ENCODE measurements at places on chromosomes 4 and X.

- DNase-seq = no peak
These were observed 88.0 kb upstream of the CBR4 start for GRCh38 chr4:169098054-169098497.

DNA sequence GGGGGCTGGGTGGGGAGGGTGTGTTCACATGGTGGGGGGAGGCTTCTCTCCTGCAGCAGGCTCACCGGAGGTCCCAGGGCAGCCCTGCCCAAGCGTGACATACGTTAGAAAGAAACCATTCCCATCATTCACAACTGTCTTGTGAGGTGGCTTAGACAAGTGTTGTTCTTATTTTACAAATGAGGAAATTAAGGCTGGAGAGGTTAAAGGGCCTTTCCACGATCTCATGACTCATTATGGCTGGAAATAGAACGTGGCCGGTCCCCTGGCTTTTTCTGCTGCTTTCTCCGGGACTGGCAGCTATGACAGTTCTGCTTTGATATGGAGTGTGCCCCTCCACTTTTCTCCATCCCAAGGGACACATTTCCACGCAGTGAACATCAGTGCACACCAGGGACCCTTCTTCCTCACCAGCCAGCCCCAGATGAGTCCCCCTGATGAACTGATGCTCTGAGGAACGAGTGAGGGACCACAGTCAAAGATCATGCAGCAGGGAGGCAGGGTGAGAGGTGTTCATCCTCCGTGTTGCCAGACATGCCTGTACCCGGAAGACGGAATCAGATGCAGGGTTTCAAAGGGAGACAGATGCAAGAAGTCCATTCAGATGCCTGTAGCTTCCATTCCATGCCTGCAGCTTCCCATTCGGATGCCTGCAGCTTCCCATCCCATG is 64.0 kb upstream of the ACSL1 start:
- DNase-seq = no peak

DNA sequence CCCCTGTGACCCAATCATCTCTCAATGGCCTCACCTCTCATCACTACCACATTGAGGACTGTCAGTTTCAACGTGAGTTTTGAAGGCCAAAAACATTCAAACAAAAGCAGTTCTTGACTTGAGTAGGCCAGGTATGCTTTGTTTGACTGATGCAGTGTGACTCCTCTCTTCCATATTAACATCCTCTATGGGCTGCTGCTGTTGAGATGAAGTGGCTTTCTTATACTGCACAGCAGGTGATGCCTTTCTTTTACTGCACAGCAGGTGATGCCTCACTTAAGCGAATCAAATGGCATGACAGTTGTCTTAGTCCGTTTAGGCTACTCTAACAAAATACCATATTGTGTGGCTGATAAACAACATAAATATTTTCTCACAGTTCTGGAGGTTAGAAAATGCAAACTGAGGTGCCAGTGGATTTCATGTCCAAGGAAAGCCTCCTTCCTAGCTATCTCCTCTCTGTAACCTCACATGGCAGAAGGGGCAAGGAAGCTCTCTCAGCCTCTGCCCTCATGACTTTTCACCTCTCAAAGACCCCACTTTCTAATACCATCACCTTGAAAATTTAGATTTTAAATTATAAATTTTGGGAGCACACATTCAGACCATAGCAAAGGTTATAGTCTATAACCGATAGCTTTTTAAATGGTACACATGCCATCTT is 2267.9 kb upstream of the AGA start:
- no peak for DNase-seq

DNA sequence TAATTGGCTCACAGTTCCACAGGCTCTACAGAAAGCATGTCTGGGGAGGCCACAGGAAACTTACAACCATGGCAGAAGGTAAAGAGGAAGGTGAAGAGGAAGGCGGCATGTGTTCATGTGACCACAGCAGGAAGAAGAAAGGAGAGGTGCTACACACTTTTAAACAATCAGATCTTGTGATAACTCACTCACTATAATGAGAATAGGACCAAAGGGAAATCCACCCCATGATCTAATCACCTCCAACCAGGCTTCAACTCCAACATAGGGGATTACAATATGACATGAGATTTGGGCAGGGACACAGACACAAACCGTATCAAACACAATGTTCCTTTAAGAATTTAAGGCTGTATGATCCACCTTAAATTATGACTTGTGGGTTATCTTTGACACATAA is 10.5 kb upstream of the PGM2 start:
- no peak for DNase-seq

GRCh38 chrX:140733766-140734342 is 24.3 kb downstream of the LINC00632 start:
- peak; percentile 57 for DNase-seq

- DNase-seq = no peak
These were observed 1210.6 kb upstream of the PABPC4L start for GRCh38 chr4:135412213-135412612.

DNA sequence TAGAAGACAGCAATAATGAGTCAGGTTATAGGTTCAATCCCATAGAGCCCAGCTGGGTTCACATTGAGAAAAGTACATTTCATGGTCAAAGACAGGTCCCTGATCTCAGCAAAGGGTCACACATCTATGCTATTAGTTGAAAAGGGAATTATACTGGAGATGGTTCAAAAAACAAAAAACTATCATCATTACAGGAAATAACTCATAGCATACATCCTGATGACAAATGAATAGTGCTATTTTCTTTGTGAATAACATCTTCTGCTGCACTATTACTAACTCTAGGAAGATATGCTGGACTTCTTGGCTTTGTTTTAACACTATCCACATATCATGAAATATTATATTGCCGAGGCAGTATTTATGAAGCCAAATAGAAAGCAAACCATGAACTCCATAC is 202.5 kb upstream of the MAB21L2 start:
- DNase-seq = no peak

- DNase-seq = no peak
These were observed 56.7 kb upstream of the RASSF6 start for GRCh38 chr4:73676861-73677323.

DNA sequence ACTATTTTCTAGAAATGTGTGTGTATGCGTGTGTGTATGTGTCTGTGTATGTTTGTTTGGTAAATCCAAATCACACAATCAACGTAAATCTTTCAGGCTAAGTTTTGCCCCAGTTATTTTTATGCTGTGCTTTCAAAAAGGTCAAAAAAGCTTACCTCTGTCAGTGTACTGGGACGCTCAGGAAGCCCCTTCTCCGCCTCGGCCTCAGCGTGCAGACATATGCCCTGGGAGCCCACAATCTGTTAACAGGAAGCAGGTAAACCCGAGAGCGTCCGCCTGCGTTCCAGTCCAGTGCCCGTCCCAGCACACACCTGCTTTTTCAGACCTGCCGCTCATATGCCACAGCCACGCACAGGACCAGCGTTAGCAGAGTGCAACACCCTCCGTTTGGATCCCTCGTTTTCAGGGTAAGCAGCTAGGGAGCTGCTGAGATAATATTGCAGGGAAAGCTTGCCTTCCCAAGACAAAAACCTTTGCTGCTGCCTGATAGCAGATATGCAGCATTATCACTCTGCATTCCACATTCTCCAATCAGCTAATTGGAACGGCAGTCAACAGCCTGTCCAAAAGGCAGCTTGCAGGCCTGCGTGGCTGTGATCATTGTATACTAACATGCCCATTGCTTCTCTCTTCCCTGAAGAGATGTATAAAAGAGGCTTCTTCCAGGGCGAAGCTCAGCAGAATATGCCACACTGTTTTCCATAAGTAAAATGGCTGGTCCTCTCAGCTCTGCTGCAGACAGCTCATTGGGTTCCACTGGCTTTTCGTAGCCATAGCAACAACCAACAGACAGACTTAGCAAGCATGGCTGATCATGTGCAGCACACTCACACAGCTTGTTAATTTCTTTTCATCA is at the start of gene SORBS2:
SORBS2 (minus strand) TSS at position 686 of the 856 bp plus-strand sequence. CDS start 121,623 bp downstream, outside the sequence.
- no peak for DNase-seq

- DNase-seq = no peak
These were observed 57.1 kb downstream of the CBLL2 start for GRCh38 chrX:22329783-22330182.

GRCh38 chr4:140363051-140363450 is 10.4 kb upstream of the SCOC start:
- DNase-seq = no peak

DNA sequence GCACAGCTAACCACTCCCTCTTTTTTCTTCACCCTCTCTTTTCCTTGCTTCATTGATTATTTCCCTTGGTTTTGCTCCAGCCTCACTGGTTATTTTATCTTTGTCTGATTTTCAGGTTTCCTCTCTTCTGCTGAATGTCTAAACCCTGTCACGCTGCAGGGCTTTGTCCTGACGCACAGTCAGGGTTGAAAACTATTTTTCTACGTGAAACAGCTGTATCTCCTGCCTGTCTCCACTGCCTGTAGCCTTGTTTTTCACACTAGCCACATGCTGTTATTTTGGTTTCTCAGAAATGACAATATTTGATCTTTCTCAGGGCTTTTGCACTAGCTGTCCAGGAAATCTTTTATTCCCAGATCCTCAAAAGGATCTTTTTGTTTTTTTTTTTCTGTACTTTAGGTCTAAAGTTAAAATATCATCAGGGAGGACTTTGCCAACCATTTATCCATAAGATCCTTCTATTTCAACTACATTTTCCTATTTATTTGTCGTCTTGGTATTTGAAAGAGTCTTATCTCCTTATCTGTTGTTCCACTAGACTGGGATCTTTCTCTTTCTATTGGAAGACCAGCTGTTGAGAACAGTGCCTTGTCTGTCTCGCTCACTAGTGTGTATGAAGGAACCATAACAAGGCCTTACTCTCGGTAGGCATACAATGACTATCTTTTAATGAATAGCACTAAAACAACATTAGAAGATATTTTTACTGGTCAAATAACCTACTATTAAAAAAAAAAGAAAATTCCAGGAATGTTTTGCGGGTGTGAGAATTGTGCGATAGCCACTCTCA is 164.3 kb downstream of the PDHA2 start:
- DNase-seq = no peak

- DNase-seq = no peak
These were observed 290.7 kb upstream of the TENM3 start for GRCh38 chr4:181952478-181952877.

DNA sequence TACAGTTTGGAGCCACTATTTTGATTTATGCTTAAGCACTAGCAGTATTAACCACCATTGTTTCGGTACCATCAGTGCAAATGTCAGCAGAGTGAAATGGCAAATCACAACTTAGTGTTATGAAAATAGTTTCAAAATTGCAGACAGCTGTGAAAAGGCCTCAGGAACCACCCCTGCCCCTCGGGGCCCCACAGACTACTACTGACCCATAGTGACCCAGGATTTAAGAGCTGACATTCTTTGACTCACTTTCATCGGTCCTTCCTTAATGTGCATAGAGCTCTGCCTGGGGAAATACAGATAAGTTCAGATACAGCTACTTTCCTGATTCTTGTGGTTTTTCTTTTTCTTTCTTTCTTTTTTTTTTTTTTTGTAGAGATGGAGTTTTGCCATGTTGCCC is 3.3 kb upstream of the BBS7 start:
- DNase-seq = no peak

DNA sequence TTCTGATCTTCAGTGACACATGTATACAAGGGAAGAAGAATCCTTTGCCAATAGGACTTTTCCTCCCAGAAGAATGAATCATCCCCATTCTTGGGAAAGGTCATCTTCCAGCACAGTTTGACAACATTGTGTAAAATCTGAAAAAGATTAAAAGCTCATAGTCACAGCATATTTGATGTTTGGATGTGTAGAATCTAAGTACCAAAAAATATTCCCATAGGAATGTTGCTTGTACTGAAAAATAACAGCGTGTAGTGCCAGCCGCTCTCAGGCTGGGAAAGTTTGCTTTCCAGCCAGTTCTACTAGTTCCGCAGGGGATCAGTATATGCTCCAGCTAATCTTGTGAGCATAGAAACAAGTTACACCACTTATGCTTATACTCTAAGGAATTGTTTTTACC is 74.7 kb upstream of the IL13RA1 start:
- no peak for DNase-seq

- DNase-seq = peak; percentile 46
These were observed 351.2 kb downstream of the ARHGAP24 start for GRCh38 chr4:85826060-85826678.

GRCh38 chr4:67879486-67879885 is 4.3 kb downstream of the TMPRSS11D start:
- no peak for DNase-seq

DNA sequence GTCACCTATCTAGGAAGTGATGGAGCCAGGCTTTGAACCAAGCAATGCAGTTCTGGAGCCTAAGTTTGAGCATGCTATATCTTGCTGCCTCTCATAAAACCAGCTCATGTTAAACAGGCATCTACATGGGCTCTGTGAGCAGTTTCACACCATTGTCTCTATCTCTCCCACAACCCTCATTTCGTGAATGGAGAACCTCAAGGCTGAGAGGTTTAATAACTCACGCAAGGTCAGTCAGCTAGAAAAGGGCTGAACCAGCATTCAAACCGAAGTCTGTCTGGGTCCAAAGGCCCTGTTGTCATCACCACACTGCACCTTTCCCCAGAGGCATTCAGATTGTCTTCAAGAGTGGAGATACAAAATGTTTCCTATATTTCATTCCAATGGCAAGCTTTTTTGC is 369.2 kb downstream of the MID1IP1 start:
- no peak for DNase-seq

- DNase-seq = no peak
These were observed 28.9 kb downstream of the LNX1 start for GRCh38 chr4:53562409-53562808.

GRCh38 chrX:71533851-71534561 is 1.1 kb downstream of the OGT start:
- peak; percentile 73 for DNase-seq

DNA sequence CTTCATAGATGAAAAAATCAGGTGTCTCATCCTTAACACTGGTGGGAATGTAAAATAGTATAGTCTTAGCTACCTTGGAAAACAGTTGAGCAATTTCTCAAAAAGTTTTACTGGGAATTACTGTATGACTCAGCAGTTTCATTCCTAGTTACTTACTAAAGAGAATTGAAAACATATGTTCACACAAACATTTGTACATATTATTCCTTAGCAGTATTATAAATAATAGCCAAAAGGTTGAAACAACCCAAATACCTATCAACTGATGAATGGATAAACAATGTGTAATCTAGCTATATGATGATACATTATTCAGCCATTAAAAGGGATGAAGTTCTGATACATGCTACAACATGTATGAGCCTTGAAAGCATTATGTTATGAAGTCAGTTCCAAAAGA is 41.7 kb downstream of the RBM46 start:
- no peak for DNase-seq

GRCh38 chr4:188818300-188818699 is 679.1 kb downstream of the TRIML1 start:
- no peak for DNase-seq
